Chondrocyte (in vitro differentiated cells): ENCODE measurements at places on chromosomes 2 and 18. TPM values are rescaled to one million over a fixed set of nuclear protein-coding genes. Genes with fewer than 3 reads are reported as not detected.
A peak's percentile ranks its signal among the peaks of the same experiment; 100 is the strongest.

GRCh38 chr18:49858309-49859020 is 45.1 kb upstream of the ACAA2 start:
- no peak for DNase-seq
- peaks cover 2% of the 10 kb centered on the region for H3K27me3 ChIP-seq
- no peak overlapping the region for H3K4me3 ChIP-seq
- no peak overlapping the region for H3K27ac ChIP-seq
- H3K4me1 ChIP-seq, result peaks cover 7% of the 10 kb centered on the region

- no peaks in the 10 kb centered on the region for H3K36me3 ChIP-seq
- H3K27me3 ChIP-seq, result no peaks in the 10 kb centered on the region
- peaks cover 6% of the 10 kb centered on the region for H3K4me1 ChIP-seq
- DNase-seq, result no peak
- no peak overlapping the region for H3K4me3 ChIP-seq
- no peak overlapping the region for H3K27ac ChIP-seq
These were observed 194.0 kb downstream of the VWC2L start for GRCh38 chr2:214604861-214605260.

GRCh38 chr2:70766357-70767078 is 1.5 kb downstream of the ADD2 start:
- peaks cover 60% of the 10 kb centered on the region for H3K27me3 ChIP-seq
- H3K36me3 ChIP-seq, result no peaks in the 10 kb centered on the region
- DNase-seq, result no peak
- no peak overlapping the region for H3K27ac ChIP-seq

GRCh38 chr2:218618102-218618860 is 10.6 kb downstream of the PLCD4 start:
- H3K4me1 ChIP-seq, result peaks cover 8% of the 10 kb centered on the region
- H3K36me3 ChIP-seq, result peaks cover 5% of the 10 kb centered on the region
- no peak overlapping the region for H3K4me3 ChIP-seq
- no peaks in the 10 kb centered on the region for H3K27me3 ChIP-seq

DNA sequence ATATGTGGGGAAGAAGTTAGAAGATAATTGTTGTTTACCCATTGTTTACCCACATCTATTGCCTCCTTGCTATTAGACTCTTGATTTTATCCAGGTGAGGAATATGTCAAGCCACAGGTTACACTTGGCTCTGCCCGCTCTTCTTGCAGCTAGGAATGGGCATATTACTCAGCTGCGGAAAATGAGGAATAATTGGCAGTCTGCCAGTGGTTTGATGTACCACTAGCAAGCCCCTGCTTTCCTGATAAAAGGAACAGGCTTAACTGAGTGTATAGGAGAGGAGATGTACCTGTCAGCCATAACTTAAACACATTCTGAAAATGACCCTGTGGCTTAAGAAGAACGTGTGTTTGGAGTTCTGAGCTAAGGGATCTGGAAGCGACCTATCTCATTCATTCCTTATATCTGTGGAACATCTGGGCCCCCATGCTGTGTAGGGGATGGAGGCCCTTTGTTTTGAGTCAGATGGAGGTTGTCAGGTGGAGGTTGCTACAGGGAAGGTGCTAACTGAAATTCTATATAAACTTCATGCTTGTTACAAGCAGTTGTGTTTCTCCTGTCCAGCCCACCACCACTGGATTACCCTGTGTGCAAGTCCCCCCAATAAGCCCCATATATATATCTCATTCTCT is 4.6 kb upstream of the FMNL2 start:
- H3K27me3 ChIP-seq, result no peaks in the 10 kb centered on the region
- no peak overlapping the region for H3K27ac ChIP-seq
- H3K36me3 ChIP-seq, result no peaks in the 10 kb centered on the region

DNA sequence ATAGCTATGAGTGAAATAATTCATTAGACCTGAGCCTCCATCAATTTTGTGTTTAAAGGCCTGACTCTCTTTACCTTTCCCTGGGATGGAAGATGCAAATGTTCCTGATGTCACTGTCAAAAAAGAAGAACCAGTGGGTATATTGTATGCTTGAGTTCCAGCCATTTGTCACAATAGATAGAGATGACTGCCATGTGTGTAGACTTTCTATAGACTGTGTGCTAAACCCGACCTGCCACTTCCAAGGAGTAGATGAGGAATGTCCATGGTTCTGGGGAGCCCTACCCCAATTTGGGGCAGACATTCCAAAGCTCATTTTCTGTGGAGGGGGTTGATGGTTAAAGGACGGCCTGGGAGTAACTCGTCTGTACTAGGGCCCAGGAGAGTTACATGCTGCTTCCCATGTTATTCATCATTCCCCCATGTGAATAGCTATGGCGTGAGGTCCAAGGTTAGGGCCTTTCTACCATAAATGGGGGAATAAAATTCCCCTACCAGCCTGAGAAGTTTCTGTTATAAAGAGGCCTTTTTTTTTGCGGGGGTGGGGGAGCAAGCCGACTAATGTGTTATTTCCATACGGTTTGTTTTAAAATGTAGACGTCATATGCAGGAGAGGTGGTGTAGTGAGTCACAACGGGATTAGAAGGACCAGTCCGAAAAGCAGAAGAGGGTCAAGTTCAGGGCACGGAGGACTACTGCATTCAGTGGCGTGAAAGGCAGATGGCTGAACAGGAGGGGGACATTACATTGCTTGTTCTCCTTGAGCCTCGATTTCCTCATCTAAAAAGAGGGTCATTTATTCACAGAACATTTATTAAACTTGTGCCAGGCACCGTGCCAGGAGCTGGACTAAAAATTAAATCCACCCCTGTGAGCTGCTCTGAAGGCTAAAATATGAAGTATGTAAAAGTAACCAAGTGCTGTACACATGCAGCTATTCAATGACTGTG is 24.0 kb downstream of the IL1B start:
- DNase-seq, result no peak
- H3K36me3 ChIP-seq, result peaks cover 1% of the 10 kb centered on the region
- peaks cover 45% of the 10 kb centered on the region for H3K4me1 ChIP-seq

DNA sequence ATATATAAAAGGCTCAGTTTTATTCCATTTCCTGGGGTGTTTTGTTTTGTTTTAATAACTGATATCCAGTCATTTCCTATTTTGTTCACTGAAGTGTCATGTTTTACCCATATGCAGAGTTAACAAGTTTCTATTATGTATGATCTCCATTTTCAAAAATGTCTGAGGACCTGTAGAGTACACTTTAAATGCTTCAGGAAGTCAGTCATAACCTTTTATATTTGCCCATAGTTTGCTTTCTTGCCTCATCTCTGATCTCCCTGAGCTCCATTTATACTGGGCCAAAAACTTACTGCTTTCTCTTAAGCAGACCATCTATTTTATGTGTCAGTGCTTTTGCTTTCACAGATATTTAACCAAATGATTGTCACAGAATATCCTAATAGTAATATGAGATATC is 278.7 kb downstream of the MBD5 start:
- H3K4me3 ChIP-seq, result no peak overlapping the region

DNA sequence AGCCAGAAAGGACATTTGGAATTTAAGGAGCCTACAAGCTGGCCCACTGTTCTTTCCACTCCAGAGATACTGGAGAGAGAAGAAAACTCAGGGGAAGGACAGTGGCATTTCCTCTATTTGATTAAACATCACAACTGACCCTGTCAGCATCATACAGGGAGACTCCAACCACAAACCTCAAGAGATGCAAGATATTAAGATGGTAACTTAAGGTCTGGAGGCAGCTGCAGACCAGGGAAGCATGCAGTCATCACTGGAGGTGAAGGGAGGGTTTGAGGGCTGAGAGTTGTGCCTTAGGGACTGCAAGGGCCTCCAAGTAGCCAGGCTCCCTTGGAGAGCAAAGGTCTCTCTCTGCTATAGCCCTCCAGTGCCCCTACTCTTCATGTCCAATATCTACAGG is 67.4 kb downstream of the RNF152 start:
- H3K27me3 ChIP-seq, result no peaks in the 10 kb centered on the region
- no peak overlapping the region for H3K4me3 ChIP-seq
- peaks cover 13% of the 10 kb centered on the region for H3K36me3 ChIP-seq

DNA sequence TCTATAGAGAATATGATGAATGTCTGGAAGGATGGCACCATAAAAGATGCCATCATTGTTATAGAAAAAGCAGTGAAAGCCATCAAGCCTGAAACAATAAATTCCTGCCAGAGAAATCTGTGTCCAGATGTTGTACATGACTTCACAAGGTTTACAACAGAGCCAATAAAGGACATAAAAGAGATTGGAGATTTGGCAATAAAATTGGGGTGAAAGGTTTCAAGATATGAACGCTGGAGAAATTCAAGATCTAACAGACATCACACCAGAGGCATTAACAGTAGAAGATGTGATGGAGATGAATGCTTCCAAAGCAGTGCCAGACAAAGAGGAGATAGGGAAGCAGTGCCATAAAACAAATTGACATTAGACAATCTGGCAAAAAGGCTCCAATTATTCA is 518.8 kb upstream of the ACVR2A start:
- no peak overlapping the region for H3K27ac ChIP-seq
- H3K4me1 ChIP-seq, result no peaks in the 10 kb centered on the region

- no peak overlapping the region for H3K27ac ChIP-seq
- no peak overlapping the region for H3K4me3 ChIP-seq
- H3K36me3 ChIP-seq, result peaks cover 4% of the 10 kb centered on the region
- no peak for DNase-seq
These were observed 94.5 kb downstream of the RDH14 start for GRCh38 chr2:18465979-18466378.

DNA sequence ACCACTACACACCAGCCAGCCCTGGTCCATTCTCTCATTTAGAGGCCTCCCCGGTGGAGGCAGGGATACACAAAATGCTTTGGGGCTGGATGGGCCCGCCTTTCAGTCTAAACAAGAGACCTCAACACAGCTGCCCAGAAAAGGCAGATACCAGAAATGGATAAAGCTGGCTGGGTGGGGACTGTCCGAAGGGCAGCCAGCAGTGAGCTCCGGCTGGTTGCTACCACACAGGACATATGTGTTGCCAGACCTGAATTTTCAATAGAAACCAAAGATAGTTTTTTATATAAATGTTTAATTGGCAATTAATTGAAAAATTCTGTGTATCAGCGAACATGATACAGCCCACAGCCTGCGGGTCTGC is 1.4 kb downstream of the GPBAR1 start:
- H3K27ac ChIP-seq, result no peak overlapping the region
- no peaks in the 10 kb centered on the region for H3K27me3 ChIP-seq
- H3K4me3 ChIP-seq, result no peak overlapping the region
- DNase-seq, result no peak

DNA sequence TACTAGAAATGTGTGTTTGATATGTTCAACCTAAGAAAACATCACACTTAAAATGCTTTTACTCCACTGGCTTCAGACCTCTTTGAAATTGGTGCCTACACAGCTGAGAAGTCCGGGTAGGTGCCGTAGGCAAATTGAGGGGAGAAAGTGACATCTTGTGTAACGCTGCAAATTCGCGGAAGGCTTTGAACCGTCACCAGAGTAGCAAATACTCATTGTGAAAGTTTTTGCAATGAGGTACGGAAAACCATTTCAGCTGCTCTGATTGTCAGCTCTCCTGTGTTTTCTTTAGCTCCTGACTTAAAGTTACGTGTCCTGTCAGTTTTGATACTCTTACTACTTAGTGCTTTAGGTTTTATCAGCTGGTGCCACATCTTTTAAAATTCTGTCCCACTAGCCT is 224.5 kb downstream of the FAM210A start:
- peaks cover 25% of the 10 kb centered on the region for H3K36me3 ChIP-seq
- no peaks in the 10 kb centered on the region for H3K27me3 ChIP-seq
- H3K4me3 ChIP-seq, result peak overlapping the region; percentile 70

The ASB18 gene
- total RNA-seq, result not detected in 3 replicates

The SLC23A3 gene
- 2.0 to 2.7 TPM (median 2.4 TPM) in 3 replicates for total RNA-seq

The ZNF521 gene
- 29.7 to 56.7 TPM (median 31.6 TPM) in 3 replicates for total RNA-seq

The METTL21A gene
- 11.8 to 16.1 TPM (median 12.7 TPM) in 3 replicates for total RNA-seq

The CCDC74A gene
- 2.4 to 3.0 TPM (median 2.4 TPM) in 3 replicates for total RNA-seq

The TGFA gene
- total RNA-seq, result 0.21 to 0.25 TPM in 2 of 3 replicates, not detected in the other
